ENCODE measurements at places on chromosomes 6 and 20.

- DNase-seq: peak; percentile 15
Observed at GRCh38 chr6:28586962-28587745, 61.5 kb downstream of the GPX5 start.

DNA sequence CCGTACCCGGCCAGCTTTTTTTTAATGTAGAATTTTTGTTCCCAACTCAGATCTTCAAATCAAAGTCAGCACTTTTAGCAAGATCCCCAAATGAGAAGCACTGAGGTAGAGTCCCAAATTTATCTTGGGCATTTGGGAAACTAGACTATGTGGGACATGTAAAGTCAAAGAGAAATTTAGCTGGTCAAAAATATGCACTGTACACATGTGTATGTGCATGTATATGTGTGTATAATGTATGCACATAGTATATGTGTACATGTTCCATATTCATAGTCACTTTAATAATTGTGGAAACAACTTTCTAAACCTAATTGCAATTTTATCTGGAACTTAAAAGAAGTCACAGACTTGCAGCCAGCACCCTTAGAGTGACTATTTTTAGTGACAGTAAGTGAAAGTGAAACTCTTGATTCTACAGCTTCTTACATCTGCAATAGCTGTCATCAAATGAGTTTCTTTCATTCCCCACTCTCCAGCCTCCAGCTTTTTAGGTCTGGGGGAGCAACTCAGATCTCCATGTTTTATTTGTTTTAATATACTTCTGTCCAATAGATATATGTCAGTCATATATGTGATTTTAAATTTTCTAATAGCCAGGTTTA is 53.6 kb downstream of the CDC40 start:
- DNase-seq: no peak

DNA sequence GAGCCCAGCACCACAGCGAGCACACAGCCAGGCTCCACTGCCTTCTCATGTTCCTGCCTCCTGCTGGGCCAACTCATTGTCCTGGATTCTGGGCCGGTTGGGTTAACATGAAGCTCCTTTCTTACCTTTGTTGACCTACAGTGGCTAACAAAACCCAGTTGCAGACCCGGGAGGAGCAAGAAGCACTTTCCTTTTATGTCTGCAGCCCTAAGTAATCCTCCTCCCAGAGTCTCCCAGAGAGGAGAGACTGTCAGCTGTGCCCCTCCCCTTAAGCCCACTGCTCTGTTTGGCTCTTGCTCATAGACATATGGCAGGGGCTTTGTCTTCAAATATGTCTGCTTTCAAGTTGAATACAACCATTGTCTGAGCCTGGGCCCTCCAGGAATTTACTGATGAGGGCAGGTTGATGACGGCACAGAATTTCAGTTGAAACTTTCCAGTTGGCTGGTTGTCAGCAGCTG is 55.2 kb downstream of the PSMB1 start:
- DNase-seq: no peak

- no peak for DNase-seq
Observed at GRCh38 chr6:46925563-46926253, 4.0 kb upstream of the ADGRF5 start.

- no peak for DNase-seq
Observed at GRCh38 chr6:42295677-42296076, 78.0 kb upstream of the MRPS10 start.

DNA sequence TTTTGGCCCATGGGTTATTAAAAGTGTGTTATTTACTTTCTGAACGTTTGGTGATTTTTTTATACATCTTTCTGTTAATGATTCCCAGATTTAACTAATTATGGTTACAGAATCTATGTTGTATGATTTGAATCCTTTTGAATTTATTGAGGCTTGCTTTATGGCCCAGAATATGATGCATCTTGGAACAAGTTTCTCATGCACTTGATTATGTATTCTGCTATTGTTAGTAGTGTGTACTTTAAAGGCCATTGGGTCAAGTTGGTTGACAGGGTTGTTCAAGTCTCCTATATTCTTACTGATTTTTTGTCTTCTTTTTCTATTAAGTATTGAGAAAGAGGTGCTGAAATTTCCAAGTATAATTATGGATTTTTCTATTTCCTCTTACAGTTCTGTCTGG is 105.0 kb upstream of the FOXO3 start:
- DNase-seq: no peak

DNA sequence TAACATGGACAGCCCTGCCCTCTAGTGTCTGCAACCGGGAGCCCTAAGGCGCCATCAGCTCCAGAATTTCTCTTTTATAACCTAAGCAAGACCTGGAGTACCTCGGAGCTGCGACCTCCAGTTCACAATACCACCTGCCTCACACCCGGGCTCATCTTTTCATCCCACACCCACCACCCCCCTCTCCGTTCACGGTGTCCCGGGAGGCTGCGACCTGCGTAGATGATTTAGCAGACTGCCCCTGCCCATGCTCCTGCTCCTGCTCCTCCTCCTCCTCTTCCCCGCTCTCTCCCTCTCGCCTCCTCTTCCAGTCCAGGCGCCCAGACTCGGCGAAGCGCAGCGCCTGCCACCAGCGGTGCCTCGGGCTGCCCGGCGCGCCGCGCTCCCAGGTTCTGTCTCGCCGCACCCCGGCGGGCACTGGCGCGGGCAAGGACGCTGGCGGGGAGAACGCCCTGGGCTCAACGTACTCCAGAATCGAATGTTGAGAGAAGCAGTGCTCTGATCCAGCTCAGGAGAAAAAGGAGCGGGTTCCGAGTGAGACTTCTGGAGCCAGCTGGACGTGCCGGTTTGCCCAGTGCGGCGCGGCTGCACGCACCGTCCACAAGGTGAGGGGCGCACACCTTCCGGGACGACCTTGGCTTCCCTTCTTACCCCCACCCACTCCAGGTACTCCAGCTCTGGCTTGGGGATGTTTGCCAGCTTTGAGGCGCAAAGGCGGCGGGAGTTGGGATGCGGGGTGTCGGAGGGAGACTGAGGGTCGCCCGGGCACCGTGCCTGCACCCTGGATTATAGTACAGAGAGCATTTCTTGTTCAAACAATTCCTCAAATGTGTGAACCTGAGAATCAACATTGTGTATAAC is at the start of gene HTR1E:
Gene HTR1E, plus strand, starts transcription at position 310 of the 861 bp plus-strand sequence. CDS start 77,807 bp downstream, outside the sequence.
- DNase-seq: no peak

DNA sequence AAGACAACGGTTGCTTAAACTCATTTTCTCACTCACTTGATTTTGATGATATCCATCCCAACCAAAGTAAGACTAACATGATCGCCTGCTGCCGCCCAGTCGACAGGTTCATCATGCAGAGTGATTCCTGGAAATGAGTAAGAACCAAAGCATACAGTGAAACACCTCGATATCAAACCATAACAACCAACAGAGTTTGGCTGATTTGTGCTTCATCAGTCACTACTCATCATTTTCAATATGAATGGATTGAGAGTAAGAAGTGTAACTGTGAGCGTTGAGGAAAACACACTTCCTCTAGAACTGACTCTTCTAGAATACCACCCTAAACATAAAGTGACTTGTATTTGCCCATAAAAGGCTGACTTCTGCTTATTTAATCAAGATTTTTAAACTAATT is 29.2 kb upstream of the ALDH8A1 start:
- DNase-seq: no peak

GRCh38 chr20:17663486-17663885 is 18.6 kb downstream of the RRBP1 start:
- DNase-seq: no peak

GRCh38 chr6:129476248-129476564 is 233.8 kb downstream of the ARHGAP18 start:
- no peak for DNase-seq

- no peak for DNase-seq
Observed at GRCh38 chr20:58523072-58523970, 8.1 kb upstream of the APCDD1L start.

- no peak for DNase-seq
Observed at GRCh38 chr6:106908386-106908840, 66.1 kb downstream of the CD24 start.

- peak; percentile 16 for DNase-seq
Observed at GRCh38 chr6:79949233-79949632, 1.9 kb upstream of the ELOVL4 start.

GRCh38 chr6:31737315-31737990 is 1.1 kb upstream of the CLIC1 start:
- DNase-seq: no peak

GRCh38 chr6:100322886-100323285 is 141.8 kb downstream of the SIM1 start:
- no peak for DNase-seq

- DNase-seq: no peak
Observed at GRCh38 chr6:132061381-132061780, 110.2 kb upstream of the CCN2 start.

GRCh38 chr6:170393807-170394399 is 87.3 kb downstream of the FAM120B start:
- no peak for DNase-seq

GRCh38 chr20:59081036-59081435 is 38.5 kb upstream of the PRELID3B start:
- DNase-seq: no peak

DNA sequence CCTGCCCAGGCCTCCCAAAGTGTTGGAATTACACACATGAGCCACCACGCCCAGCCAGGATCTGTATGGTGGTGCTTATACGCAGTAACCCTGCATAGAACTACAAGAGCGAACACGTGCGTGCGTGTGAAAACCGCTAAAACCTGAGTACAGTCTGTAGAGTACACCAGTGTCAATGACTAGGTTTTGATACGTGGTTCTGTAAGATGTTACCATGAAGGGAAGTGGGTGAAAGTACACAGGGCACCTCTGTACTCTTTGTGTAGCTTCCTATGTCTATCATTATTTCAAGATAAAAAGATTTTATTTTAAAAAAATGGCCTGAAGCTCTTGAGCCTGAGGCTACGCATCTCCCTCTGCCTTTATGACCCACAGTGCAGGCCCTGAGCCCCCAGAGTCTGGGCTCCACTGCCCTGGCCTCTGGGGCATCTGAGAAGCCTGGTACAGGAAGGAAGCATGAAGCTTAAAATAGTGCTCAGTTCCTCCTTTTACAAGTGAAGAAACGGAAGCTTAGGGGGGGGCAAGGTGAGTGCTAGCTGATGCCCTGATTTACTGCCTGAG is 21.6 kb downstream of the LY86 start:
- no peak for DNase-seq

DNA sequence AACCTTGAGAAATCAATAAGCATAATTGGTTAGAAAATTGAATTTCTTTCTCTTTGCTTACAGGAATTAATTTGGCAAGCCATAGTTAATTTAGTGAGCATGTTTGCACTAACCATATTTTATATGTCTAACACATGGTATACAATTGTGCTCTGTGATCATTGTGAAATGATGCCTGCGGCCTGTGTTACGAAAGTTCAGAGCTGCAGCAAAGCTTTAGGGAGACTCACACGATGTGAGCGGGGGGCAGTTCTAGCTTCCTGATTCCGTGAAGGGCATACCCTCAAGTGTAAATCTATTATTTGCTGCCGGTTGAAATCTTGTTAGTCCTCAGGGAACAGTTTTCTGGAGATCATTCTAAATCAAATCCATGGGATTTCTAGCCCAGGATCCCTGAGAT is 25.5 kb upstream of the ADTRP start:
- no peak for DNase-seq

GRCh38 chr6:76003686-76004085 is 68.8 kb downstream of the IMPG1 start:
- no peak for DNase-seq

DNA sequence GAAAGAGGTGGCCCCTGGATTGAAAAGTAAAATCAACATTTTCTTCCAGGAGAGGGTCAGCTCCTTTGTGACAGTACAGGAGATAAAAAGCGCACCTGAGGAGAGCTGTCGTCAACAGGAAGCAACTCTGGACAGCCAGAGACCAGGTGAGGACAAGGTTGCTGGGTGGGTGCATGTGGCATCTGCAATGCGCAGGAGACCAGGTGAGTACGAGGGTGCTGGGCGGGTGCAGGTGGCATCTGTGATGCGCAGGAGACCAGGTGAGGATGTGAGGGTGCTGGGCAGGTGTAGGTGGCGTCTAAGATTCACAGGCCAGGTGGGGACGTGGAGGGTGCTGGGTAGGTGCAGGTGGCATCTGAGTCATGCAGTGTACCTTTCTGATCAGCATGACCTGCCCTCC is 38.4 kb downstream of the WDR27 start:
- DNase-seq: no peak

DNA sequence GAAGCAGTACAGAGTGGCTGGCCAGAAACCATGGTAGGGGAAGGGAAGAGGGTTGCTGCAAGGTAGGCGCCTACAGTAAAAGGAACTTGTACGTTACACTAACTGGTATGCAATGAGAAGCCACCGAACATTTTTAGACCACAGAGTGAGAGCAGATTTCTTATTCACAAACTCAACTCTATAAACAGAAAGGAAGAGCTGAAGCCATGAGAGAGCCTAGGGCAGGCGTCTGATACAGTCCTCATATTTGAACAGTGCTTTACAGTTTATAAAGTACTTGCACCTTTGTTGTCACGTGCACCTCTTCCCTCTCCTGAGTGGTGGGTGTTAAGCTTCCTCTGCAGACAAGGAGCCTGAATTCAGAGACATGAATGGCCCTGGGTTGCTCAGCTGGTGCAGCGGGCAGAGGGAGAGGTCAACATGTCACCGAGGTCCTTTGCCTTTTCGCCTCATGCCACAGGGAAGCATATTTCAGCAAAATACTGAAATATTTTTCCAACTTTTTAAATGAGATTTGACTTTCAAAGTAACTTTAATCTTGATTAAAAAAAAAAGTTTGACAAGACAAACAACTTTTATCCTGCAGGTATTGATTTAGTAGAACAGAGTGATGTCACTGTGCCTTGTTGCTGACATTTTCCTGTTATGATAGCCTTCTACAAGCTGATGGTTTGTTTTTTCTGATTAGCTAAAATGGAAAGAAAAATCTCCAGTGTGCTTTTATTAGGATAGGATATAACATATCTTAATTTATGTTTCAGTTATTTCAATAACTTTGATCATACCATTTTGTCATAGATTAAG is 23.8 kb downstream of the UST start:
- no peak for DNase-seq

- DNase-seq: no peak
Observed at GRCh38 chr20:53491462-53491861, 102.2 kb downstream of the ZNF217 start.

DNA sequence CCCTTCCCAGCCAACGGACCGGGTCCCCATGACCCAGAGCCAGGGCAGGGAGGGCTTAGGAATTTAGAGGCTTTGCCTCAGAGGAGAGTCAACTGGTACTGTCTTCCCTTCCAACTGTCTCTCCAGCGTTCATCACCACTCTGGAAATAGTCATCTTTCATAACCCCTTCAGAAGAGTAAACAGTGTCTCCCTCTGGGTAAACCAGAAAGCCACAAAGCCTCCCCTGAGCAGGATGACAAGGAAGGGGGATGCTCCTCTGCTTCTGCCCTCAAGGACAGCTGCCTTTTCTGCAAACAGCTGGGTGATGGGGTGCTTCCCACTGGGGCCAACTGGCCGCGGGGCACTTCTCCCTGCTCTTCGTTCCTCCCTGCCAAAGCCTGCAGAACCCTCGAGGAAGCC is 90.1 kb downstream of the PSMG4 start:
- DNase-seq: no peak

Measured in stimulated activated CD8-positive, alpha-beta memory T cell treated with anti-CD3 and anti-CD28 coated beads, Interleukin-7, amount 100 ng/mL, for 1 hour (primary cell).